Progenitor cell of endocrine pancreas (in vitro differentiated cells): ENCODE measurements at places on chromosomes 4 and X.

DNA sequence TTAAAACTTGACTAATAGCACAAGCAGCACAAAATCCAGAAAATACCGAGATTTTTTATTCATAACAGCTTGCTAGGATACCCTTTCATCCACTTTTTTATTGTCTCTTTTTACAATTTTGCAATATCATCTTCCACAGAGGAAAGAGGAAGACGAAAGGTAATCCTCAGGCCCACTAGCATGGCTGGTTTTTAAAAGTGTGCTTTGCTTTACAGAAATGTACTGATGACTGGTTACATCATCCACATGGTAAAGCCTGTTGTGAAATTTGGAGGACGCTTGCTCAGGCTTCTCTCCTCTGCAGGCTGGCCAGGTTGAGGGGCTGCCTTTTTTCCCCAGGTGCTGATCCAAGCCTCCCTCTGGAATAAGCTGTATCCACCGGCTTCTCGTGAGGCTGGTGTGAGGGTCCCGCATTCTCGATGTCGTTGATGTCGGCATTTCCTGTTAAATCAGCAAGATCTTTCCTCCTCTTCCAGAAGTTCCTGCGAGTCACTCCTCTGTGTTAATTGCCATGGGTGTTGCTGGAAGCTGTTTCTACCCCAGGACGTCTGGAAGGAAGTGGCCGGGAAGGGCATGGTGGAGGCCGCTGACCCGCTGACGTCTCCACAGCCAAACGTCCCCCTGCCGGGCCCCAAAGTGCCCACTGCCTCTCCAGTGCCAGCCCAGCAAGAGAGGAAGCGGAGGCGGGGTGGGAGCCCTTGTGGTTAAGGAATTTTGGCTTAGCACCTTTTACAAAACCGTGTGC is 5.8 kb upstream of the DGKQ start:
- H3K27me3 ChIP-seq = peaks cover 3% of the 10 kb centered on the region
- H3K27ac ChIP-seq = no peak overlapping the region
- no peak overlapping the region for H3K4me3 ChIP-seq

- peak overlapping the region; percentile 91 for H3K27ac ChIP-seq
- no peak overlapping the region for H3K4me3 ChIP-seq
- H3K4me1 ChIP-seq = peaks cover 29% of the 10 kb centered on the region
- H3K36me3 ChIP-seq = peaks cover 29% of the 10 kb centered on the region
Observed at GRCh38 chr4:3322059-3322550, 29.3 kb downstream of the RGS12 start.

DNA sequence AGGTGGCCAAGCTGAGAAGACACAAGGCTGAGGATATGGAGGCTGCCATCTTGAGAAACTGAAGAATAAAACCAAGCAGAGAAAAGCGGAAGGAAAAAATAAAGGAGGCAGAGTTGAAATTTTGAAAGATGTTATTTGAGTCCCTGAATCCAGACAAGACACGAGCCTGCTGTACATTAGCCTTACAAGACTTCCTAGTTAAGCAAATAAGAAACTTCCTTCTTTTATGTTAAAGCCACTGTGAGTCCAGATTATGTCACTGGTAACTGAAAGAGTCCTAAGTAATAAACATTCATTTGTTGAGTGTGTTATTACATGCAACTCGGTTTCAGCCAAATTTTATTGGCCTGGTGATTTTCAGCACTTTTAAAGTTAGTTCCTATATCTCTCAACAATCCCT is 30.4 kb downstream of the DRD5 start:
- no peak for DNase-seq
- peaks cover 6% of the 10 kb centered on the region for H3K27me3 ChIP-seq
- no peak overlapping the region for H3K27ac ChIP-seq
- no peak overlapping the region for H3K4me3 ChIP-seq

- H3K27ac ChIP-seq = no peak overlapping the region
- H3K4me3 ChIP-seq = no peak overlapping the region
- H3K27me3 ChIP-seq = no peaks in the 10 kb centered on the region
Observed at GRCh38 chrX:115499112-115499805, 61.7 kb upstream of the PLS3 start.

- H3K27ac ChIP-seq = no peak overlapping the region
- peaks cover 6% of the 10 kb centered on the region for H3K4me1 ChIP-seq
- H3K4me3 ChIP-seq = no peak overlapping the region
- no peaks in the 10 kb centered on the region for H3K36me3 ChIP-seq
- peaks cover 70% of the 10 kb centered on the region for H3K27me3 ChIP-seq
Observed at GRCh38 chr4:581753-582361, 5.8 kb upstream of the TMEM271 start.

DNA sequence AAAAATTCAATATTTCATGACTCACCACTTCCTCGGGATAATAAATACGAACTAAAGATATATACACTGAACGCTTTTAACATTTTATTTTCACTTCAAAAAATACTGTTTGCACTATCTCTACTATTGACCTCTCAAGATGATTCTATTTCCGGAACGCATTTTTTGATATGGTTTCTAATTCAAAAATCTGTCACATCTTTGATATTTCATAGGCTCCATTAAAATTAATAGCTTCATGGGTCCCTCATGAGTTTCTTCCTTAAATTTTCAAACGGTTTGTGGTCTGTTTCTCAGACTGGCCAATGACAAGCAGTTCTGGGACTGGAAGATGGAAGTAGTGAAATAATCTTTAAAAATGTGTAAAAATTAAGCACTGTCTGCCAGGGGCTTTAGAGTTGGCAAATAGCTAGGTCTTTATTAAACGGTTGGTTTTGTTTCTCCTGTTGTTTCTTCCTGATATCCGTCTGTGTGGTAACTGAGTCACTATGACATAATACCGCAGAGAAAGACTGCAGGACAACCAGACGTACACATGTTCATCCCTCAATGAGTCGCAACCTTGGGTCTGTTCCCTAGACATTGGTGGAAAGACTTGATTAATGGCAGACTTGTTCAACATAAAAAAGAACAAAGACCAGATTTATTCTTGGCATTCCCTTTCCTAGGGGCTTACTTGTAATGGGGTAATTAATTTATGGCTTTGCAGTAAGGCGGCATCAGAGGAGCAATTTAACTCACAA is 133.8 kb downstream of the PALLD start:
- peak overlapping the region; percentile 94 for H3K27ac ChIP-seq
- H3K36me3 ChIP-seq = no peaks in the 10 kb centered on the region
- peak overlapping the region; percentile 93 for H3K4me3 ChIP-seq
- DNase-seq = no peak

- H3K4me1 ChIP-seq = peaks cover 6% of the 10 kb centered on the region
- DNase-seq = no peak
- no peak overlapping the region for H3K4me3 ChIP-seq
- no peaks in the 10 kb centered on the region for H3K27me3 ChIP-seq
- peaks cover 8% of the 10 kb centered on the region for H3K36me3 ChIP-seq
Observed at GRCh38 chrX:102975016-102975415, 37.9 kb downstream of the RAB40AL start.

- H3K27ac ChIP-seq = no peak overlapping the region
- peaks cover 7% of the 10 kb centered on the region for H3K4me1 ChIP-seq
- H3K36me3 ChIP-seq = peaks cover 14% of the 10 kb centered on the region
Observed at GRCh38 chr4:168856312-168856711, 153.7 kb downstream of the CBR4 start.

DNA sequence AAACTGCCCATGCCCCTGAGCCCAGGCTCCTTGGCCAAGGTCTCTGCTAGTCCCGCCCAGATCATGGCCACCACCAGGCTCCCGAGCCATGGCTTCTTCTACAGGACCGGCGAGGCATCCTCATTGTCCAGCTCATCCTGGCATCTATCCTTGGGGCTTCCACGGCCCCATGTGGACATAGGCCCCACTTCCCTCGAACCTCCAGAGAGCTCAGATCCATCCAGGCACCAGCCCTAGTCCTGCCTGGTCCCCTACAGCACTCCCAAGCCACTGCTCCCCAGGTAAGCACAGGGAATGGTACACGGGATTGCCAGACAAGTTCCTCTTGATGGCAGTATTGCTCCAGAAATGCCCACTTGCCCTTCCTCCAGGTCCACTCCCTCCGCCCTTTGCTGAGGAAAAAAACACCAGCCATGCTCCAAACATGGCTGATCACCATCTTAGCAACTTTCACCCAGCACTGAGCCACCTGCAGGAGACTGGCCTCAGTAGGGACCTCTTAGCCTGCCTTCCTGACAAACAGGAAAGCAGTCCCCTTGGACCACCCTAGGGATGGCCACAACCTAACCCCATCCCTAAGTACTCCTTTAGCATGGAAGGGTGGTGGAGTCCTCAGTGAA is 272.1 kb upstream of the AGTR2 start:
- H3K36me3 ChIP-seq = peaks cover 24% of the 10 kb centered on the region
- H3K27me3 ChIP-seq = no peaks in the 10 kb centered on the region
- no peak overlapping the region for H3K27ac ChIP-seq
- no peak overlapping the region for H3K4me3 ChIP-seq
- no peak for DNase-seq
- H3K4me1 ChIP-seq = peaks cover 1% of the 10 kb centered on the region

GRCh38 chr4:102345795-102346100 is 466 bp upstream of the SLC39A8 start:
- H3K4me3 ChIP-seq = peak overlapping the region; percentile 77
- no peak overlapping the region for H3K27ac ChIP-seq
- H3K36me3 ChIP-seq = no peaks in the 10 kb centered on the region
- DNase-seq = no peak
- peaks cover 9% of the 10 kb centered on the region for H3K4me1 ChIP-seq
- peaks cover 57% of the 10 kb centered on the region for H3K27me3 ChIP-seq

- DNase-seq = no peak
- H3K36me3 ChIP-seq = no peaks in the 10 kb centered on the region
- H3K27ac ChIP-seq = no peak overlapping the region
- H3K4me3 ChIP-seq = no peak overlapping the region
- H3K4me1 ChIP-seq = no peaks in the 10 kb centered on the region
Observed at GRCh38 chrX:116317409-116317808, 119.0 kb upstream of the SLC6A14 start.

DNA sequence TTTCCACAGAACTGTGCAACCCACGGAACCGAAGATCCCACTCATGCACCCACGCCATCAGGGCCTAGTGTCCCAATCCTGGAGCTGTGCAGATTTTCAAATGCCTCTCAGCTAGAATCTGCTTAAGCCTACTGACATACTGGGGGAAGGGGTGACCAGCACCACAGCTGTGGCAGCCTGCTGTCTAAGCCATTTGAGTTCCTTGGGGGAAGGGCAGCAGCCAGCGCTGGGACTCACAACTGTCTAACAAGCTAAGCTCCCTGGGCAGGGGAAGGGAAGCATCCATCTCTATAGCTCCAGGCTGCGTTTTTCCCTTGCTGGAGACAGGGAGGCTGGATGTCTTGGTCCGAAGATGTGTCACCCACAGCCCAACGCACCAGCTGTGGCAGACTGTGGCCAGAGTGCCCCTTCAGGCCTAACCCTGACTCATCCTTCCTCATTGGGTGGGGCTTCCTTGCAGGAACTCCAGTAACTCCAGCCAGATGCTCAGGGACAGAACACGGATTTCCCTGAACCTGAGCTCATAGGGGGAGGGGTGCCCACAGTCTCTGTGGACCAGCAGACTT is 194.8 kb downstream of the CHRDL1 start:
- no peak overlapping the region for H3K4me3 ChIP-seq
- H3K27ac ChIP-seq = no peak overlapping the region
- peaks cover 10% of the 10 kb centered on the region for H3K36me3 ChIP-seq
